ENCODE measurements at places on chromosomes 7 and 10.

GRCh38 chr7:26724795-26725194, 139.6 kb downstream of the SKAP2 start:
- no peak for DNase-seq

DNA sequence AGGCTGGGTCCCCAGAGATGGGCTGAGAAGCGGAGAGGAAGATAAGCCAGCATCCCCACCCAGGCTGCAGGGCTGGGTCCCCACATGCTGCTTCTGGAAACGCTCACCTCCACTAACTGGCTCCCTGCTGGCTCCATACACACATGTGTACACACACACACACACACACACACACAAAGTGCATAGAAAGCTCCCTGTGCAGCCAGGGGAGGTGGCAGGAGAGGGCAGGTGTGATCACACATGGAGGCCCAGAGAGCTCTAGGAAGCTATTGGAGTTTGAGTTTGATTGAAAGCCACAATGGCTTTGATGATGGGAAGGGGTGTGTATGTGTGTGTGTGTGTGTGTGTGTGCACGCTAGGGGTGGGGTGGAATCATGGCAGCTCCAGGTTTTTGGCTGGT, 29.3 kb downstream of the CXCL12 start:
- DNase-seq: no peak

DNA sequence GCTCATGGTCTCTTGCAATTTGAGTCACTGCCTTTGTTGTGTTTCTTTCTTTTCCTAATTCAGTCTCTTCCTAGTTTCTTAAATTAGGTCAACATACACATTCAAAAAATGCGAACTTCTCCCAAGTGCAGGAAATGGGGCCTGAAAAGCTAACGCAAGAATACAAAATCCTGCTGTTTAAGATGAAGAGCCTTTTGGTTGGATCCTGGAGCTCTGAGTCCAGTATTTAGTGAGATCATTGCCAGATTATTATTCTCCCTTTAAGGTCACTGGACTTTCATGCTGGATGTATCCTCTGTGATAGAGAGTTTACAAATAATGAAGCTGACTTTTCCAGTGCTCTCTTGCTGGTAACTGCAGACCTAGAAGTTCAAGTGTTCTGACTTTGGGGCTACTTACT, 401.9 kb upstream of the MKI67 start:
- no peak for DNase-seq

DNA sequence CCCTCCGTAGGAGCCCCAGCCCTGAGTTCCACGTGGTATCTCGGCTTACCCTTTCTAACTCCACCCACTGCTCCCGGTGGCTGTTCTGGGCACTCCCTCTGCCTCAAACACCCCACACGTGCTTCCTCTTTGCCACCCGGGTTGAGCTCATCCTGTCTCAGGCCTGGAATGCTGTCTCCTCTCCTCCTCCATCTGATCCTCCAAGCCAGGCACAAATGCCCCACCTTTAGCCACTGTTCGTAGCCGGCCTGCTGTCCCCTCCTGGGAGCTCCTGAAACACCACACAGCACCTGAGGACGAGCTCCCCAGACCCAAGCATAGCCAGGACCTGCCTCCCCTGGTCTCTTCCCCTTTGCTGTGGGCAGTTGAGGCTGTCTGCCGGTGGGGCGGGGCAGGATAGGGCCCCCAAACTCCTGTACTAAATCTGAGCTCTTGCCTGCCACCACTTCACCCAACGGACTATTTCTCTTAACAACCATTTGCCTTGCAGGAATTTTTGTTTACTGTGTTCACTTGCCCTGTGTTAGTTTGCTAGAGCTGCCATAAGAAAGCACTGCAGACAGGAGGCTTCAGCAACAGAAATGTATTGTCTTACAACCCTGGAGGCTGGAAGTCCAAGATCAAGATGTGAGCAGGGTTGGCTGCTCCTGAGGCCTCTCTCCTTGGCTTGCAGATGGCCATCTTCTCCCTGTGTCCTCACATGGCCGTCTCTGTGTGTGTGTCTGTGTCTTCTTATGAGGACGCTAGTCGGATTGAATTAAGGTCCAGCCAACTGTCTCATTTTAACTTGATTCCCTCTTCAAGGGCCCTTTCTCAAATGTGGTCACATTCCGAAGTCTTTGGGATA, 58.3 kb upstream of the SHH start:
- no peak for DNase-seq

GRCh38 chr10:45593938-45594275, 78.7 kb downstream of the ZFAND4 start:
- DNase-seq: no peak

GRCh38 chr7:132577206-132578049, 1.2 kb upstream of the PLXNA4 start:
- no peak for DNase-seq

- peak; percentile 32 for DNase-seq
Observed at GRCh38 chr7:150631084-150631826, 930 bp downstream of the GIMAP6 start.

DNA sequence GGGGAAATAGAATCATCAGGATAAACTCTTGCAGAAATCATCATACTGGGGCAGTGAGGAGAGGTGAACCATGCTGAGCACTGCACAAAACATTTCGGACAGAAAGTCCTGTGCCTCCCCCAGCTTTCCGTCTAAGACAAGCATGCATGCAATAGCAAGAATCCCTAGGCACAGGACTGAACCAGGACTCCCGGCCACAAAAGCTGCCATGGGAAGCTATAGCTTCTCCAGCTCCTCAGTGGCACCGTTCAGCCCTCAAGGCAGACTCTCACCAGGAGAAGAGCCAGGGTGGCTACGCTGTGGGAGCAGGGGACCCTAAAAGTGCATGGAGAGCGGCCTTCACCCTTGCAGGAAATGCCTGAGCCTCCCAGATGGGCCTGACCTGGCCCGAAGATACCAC, 70.8 kb downstream of the ASB13 start:
- DNase-seq: no peak

Data from stimulated activated CD4-positive, alpha-beta T cell treated with anti-CD3 and anti-CD28 coated beads, Interleukin-2, amount 100 ng/mL, for 4 hours (primary cell).